ENCODE measurements at places on chromosomes 3 and 15.

DNA sequence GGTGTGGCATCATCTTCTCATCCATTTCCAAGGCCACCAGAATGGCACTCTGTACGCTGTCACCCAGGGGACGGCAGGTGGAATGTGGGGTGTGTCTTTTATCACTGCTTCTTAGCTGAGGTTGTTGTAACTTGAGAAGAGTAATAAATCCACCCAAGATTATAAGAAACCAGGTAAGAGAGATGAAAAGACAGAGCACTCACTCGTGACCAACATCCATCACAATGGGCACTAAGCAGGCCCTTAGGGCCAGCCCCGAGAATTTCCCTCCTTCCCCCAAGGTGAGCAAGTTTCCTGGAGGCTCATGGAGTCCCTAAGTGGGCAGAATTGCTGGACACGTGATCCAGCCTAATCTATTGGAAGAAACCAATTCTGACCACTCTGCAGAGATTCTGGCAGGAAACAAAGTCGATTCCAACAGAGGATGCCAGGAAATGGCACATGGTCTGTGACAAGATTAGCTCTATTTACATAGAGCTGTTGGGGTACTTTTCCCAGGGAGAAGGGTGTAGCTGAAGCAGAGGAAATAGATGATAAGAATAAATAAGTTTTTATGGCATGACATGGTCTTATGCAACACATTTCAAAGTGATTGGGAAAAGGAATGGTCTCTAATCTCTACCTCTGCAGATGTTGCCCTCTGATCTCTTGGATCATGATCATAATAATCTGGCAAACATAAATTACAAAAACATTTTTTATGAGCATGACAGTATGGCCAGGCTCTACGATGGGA, 22.5 kb downstream of the SLC6A20 start:
- DNase-seq: no peak

DNA sequence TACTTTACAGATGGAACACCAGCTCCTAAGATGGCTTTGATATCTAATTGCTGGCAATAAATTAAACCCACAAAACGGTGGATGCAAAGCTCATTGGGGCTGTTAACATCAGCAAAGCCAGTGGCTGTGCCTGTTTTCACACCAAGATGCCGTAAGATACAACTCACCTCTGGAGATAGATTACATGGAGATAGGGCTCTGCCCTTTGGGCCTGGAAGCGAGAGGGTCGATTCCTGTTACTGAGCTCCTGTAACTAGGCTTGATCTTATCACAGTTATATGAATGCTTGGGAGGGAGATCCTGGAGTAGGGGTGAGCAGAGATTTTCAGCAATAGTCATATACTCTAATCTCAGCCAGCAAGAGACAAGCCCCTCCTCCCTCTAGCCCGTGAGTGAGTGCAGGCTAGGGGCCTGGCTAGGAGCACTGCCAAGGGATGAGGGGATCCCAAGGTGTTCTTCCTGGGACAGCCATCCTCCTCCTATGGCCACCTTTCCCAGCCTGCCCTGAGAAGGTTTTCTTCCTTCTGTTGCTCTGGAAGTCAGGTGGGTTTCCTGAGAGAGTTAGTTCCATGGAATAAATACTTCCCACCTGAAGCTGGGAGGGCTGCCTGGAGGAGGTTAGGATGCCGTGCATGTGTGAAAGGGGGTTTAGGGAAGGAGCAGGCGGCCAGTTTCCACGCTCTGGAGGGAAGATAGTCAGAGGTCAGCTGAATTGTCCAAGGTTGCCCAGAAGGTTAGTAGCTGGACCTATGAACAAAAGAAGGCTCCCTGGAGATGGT, 18.1 kb upstream of the DOCK3 start:
- DNase-seq: no peak

GRCh38 chr15:90097475-90097874, 4.8 kb downstream of the IDH2 start:
- no peak for DNase-seq

- no peak for DNase-seq
These were observed 32.4 kb upstream of the NMNAT3 start for GRCh38 chr3:139710212-139710611.

DNA sequence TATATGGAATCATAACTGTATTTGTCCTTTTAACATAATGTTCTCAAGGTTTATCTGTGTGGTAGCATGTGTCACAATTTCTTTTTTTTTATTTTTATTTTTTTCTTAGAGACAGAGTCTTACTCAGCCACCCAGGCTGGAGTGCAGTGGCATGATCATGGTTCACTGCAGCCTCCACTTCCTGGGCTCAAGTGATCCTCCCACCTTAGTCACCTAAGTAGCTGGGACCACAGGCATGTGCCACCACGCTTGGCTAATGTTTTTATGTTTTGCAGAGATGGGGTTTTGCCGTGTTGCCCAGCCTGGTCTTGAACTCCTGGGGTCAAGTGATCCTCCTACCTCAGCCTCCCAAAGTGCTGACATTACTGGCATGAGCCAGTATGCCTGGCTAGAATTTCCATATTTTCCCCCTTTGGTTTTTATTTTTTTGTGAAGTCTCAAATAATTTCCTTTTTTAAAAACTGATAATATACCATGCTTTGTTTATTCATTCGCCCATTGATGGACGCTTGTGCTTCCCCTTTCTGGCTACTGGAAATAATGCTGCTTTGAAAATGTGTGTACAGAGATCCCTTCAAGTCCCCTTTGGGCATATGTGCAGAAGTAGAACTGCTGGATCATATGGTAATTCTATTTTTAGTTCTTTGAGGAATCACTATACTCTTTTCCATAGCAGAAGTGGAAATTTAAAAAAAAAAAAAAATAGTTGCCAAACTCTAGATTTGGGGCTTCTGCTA, 28.4 kb downstream of the TMEM40 start:
- DNase-seq: no peak

- no peak for DNase-seq
These were observed 223.3 kb downstream of the UACA start for GRCh38 chr15:70539912-70540530.

GRCh38 chr3:178203650-178204049, 332.6 kb upstream of the KCNMB2 start:
- no peak for DNase-seq

- DNase-seq: no peak
These were observed 44.2 kb downstream of the DNAJC13 start for GRCh38 chr3:132461544-132461943.

DNA sequence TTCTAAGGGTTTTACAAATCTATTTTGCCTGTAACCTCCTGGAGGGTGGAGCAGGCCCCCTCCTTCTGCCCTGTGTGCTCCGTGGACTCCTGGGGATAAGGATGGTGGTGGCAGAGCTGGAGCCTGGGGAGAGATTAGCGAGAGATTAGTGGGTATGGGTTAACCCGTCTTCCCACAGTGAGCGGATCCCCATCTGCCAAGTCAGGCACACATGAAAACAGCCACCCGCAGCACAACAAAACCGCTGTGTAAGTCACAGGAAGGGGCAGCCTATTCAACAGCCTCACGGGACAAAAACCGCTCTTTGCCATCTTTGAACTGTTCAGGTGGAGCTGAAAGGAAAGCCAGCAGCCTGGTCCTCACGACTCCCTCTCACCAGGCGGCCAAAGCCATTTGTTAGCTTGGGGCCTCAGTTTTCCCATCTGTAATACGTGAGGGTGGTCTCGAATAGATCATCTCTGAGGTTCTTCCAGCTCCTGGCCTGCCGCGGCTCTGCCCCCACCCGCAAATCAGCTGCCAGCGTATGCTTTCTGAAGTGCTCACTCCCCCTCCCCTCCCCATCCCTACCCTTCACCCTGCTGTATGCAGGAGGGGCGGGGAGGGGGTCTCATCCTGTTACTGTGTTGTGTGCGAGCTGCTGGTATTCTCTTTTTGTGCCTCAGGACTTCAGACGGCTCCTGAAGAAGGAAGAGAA, 43.6 kb downstream of the PDIA5 start:
- no peak for DNase-seq

- DNase-seq: no peak
These were observed 33.0 kb upstream of the TEX264 start for GRCh38 chr3:51637941-51638471.

GRCh38 chr3:76841747-76842146, 198.2 kb upstream of the ROBO2 start:
- DNase-seq: no peak

GRCh38 chr3:4508048-4508981, 15.2 kb downstream of the ITPR1 start:
- no peak for DNase-seq

DNA sequence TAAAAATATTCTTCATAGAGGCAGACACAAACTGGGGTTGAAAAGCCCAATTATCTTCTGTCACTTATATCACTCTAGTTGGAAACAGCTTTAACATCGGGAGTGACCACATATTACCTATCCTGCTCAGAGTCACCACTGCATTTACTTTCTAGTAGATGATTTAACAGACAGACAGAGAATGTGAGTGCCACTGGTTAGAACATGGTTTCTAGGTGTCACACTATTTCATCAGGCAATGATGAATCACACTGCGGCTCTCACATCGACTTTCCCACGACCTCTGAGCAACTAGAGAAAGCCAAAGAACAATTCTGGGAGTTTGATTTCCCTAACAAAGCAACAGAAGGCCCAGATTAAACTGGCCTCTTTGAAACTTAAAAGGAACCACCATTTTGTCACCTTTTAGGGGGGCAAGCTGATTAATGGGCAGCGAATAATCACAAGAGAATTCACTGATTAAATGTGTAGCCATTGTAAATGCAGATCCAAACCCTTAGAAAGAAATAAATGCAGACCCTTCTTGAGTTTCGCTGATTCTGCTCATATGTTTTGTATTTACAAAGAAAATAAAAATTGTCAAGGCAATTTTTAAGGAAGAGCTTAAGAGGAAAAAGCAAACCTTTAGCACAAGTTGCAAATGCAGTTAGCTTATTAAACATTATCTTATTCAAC, 112.6 kb upstream of the KBTBD8 start:
- no peak for DNase-seq

- no peak for DNase-seq
These were observed 314.1 kb upstream of the IL12A start for GRCh38 chr3:159674583-159674982.

DNA sequence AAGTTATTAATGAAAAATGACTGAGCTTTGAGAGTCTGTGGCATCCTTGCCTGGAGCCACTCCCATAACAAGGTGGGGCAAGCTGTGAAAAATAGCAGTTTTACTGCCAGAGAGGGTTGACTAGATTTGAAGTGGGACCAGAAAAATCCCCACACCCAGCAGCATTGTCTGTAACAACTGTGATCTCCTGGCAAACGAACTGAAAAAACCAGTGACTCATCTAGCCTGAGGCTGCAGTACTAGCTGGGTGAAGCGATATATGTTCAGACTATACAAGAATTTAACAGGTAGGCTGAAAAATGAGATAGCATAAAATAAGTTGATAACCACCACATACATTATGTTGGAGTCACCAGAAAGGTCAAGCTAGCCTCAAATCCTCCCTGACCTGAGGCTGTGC, 64.0 kb downstream of the DPH6 start:
- no peak for DNase-seq

GRCh38 chr3:13053893-13054292, 19.3 kb downstream of the IQSEC1 start:
- no peak for DNase-seq

DNA sequence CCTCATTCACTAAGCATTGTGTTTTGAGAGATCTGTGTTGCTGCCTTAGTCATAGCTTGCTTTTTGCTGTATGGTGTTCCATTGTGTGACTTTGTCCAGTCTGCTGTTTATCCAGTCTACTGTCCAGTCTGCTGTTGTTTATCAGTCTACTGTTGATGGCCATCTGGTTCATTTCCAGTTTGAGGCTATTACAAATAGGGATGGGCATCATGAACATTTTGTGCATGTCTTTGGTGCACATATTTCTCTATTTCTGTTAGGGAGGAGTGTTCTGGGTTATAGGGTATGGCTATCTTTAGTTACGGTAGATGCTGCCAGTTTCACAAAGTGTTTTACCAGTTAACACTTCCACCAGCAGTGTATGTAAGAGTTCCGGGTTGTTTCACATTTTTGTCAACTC, 22.2 kb upstream of the CLEC3B start:
- no peak for DNase-seq

DNA sequence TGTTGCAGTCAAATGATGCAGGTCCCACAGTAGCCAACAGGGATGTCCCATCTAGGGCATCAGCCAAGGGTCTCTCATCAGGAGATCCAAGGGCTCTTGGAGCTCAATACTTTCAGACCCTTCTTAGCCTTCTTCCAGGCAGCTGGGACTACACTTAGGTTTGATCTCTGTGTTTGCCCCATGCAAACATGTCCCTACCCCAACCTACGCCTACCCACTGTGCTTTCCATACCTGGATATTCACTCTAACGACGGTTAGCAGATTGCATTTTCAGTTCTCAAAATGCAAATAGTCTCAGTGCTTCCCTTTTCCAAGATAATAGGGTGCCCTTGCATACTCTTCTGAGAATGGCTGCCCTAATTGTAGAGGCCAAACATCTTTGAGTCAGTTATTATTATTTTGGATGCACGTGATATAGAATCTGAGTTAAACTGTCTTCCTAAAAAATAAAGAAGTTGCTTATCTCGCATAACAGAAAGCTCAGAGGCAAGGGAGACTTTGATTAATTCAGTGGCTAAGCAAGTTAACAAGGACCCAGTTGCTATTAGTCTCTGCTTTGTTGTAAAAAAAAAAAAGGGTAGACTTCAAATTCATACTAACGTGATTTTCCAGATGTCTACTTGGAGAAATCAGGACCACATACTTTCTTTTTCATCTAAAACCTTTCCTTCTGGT, 1.0 kb upstream of the CEP70 start:
- peak; percentile 22 for DNase-seq

DNA sequence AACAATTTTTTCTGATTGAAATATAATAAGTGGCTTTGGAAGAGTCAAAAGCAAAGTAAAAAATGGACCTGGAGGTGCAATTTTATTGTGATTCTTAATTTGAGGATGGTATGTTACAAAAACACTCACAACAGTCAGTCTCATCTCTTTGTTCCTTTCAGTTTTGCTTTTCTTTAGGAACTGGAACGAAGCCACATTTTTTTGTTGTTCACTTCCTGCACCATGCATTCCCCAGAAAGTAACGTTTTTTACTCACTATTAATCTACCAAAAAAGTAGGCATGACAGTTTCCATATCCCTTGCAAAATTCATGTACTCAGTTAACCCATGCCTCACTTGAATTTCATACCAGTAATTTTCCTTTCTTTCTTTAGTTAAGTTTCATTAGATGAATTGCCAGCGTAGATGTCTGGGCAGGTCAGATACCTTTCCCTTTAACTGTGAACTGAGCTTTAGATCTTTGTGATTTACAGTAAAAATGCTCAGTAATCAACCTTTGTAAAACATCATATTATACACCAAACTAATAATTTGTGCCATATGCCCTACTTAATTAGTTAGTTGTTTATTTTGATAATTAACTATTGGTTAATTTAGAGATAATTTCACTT, 384.3 kb downstream of the ROBO1 start:
- DNase-seq: no peak

DNA sequence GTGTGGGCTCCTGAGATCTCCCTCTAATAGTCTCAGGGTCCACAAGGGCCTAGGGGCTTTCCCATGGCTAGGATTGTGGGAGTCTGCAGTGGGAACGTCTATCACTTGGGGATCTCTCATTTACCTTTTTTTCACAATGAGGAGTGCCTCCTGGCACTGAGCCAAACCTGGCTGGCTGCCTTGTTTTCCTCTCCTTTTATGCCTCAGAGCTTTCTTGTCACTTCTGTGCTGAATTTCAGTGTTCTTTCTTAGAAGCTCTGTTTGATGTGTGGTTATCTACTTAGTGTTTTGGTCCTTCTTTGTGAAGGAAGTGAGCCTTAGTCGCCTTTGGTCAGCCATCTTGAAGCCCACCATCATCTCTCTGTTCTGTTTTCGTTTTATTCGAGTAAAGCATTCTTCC, 33.9 kb downstream of the DOCK3 start:
- no peak for DNase-seq
